ENCODE measurements at places on chromosomes 2 and 18.

- no peak overlapping the region for H3K27ac ChIP-seq
These were observed 137.9 kb downstream of the ICOS start for GRCh38 chr2:204074456-204074855.

GRCh38 chr2:47222826-47223554 lies 67.9 kb upstream of the STPG4 start:
- peaks cover 23% of the 10 kb centered on the region for H3K4me1 ChIP-seq
- no peak for DNase-seq
- H3K4me3 ChIP-seq, result no peak overlapping the region
- no peaks in the 10 kb centered on the region for H3K27me3 ChIP-seq
- no peak overlapping the region for H3K27ac ChIP-seq

GRCh38 chr2:133598769-133599168 lies 30.5 kb upstream of the NCKAP5 start:
- H3K4me3 ChIP-seq, result no peak overlapping the region
- peaks cover 8% of the 10 kb centered on the region for H3K4me1 ChIP-seq

GRCh38 chr18:68948622-68949021 lies 150.7 kb downstream of the CCDC102B start:
- H3K4me1 ChIP-seq, result no peaks in the 10 kb centered on the region
- H3K36me3 ChIP-seq, result no peaks in the 10 kb centered on the region
- H3K27me3 ChIP-seq, result no peaks in the 10 kb centered on the region

- no peaks in the 10 kb centered on the region for H3K36me3 ChIP-seq
- no peak overlapping the region for H3K27ac ChIP-seq
- no peaks in the 10 kb centered on the region for H3K27me3 ChIP-seq
- H3K4me1 ChIP-seq, result no peaks in the 10 kb centered on the region
These were observed 94.9 kb upstream of the PDE1A start for GRCh38 chr2:182521453-182522404.

- no peak overlapping the region for H3K27ac ChIP-seq
- no peak for DNase-seq
- H3K4me1 ChIP-seq, result peaks cover 16% of the 10 kb centered on the region
These were observed 150.3 kb upstream of the DNMT3A start for GRCh38 chr2:25491966-25492532.

DNA sequence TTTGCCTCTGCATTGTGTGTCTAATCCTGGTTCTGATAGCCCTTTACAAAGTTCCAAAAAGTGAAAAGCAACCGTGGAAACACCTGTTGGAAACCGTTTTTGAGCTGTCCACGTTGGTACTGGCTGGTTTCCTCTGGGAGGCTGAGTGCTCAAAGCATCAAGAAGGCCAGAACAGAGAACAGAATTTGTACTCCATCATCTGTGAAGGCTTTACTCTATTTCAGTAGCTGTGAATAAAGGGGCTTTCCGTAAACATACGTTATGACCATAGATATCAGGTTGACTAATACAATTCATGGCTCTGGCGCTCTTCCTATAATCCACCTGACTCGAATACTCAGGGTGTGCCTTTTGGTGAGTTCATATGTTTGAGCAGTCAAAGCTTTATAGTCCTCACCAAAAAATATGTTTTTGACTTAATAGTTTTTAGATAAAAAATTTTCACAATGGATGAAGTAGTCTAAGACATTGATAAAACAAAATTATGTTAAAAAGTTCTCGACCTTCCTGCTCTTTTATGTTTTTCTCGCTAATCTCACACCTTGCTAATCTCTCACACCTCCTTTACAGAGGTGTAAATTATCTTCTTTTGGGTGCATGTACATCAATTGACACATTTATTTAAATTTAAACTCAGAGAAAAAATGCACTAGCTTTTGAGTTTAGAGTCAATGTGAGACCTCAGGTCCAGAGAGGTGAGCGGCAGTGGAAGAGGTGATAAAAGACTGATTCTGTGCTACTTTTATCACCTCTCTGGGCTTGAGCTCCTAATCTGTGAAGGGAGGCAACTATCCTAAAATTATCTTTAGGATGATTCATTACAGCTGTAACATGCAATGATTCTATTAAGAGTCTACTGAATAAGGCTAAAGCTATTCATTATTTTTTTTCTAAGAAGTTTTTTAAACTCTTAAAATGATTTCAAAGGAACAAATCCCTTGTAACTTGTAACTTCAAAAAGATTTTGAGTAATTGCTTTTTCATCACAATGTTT lies 65.3 kb downstream of the CXCR4 start:
- no peaks in the 10 kb centered on the region for H3K27me3 ChIP-seq
- no peaks in the 10 kb centered on the region for H3K4me1 ChIP-seq
- DNase-seq, result no peak
- H3K4me3 ChIP-seq, result no peak overlapping the region
- H3K27ac ChIP-seq, result no peak overlapping the region

DNA sequence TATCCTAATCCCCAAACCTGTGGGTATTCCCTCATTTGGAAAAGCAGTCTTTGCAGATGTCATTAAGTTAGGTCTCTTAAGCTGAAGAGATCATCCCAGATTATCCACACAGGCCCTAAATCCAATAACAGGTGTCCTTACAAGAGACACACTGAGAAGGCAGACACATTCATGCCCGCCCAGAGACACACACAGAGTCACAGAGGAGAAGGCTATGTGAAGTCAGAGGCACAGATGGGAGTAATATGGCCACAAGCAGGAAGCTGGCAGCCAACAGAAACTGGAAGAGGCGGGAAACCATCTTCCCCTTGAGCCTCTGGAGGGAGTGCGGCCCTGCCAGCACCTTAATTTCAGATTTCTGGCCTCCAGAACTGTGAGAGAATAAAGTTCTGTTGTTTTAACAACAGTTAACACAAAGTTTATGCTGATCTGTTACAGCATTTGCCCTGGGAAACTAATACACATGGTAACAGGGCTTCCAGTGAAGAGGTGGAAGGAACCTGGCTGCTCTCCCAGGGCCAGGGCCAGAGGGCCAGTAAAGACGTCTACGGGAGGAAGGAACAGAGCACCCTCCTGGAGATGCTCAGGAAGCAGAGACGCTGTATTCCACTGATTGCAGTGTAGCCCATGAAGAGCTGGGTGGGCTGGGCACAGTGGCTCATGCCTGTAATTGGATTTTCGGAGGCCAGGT lies 217.5 kb downstream of the GLI2 start:
- H3K36me3 ChIP-seq, result no peaks in the 10 kb centered on the region
- no peak for DNase-seq
- no peaks in the 10 kb centered on the region for H3K4me1 ChIP-seq
- H3K27ac ChIP-seq, result no peak overlapping the region
- H3K4me3 ChIP-seq, result no peak overlapping the region
